ENCODE measurements at places on chromosomes 3 and 15.

GRCh38 chr15:59801649-59802048 is 112.5 kb upstream of the BNIP2 start:
- no peak for DNase-seq

GRCh38 chr3:32226875-32227500 is 11.5 kb upstream of the CMTM8 start:
- no peak for DNase-seq

DNA sequence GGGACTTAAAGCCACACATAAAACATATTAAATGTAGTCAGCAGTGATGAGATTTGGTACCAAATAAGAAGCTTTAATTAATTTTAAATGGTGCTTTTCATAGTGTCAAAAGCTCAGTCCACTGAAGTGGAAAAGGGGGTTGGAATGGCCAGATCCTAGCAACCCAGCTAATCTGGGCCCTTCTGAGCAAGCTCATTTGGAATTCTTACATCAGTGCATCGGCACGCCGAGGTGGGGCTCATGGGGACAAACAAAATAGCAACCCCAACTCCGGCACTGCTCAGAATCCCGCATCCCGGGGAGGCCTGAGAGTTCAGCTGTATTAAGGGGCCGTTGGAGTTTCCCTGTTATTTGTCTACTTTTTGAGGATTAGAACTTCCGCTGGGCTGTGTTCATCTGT is 526.4 kb downstream of the SOX2 start:
- DNase-seq = no peak

GRCh38 chr3:196624067-196624790 is 15.3 kb upstream of the NRROS start:
- no peak for DNase-seq

DNA sequence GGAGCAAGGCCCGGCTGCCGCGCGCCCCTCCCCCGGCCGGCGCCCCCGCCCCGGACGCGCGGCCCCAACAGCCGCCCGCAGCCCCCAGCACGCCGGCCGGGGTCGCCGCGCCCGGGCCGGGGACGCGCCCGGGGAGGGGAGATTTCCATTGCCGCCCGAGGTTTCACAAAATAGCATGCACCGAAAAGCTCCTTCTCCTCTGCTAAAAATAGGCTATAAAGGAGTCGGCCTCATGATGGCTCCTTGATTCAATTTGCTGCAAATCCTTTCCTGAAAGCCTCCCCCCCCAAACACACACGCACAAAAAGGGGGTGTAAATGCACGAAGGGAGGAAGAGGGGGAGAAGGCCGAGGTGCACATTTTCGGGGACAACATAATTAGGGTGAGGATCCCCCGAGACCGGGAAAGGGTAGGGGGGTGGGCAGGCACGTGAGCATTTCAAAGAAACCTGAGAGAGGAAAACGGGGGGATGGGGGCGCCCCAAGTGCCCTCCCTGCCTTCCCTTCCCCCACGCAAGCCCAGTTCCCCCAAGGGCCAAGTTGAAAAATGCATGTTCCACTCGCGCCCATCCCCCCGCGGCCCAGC is 734 bp downstream of the TBL1XR1 start:
- DNase-seq = no peak

DNA sequence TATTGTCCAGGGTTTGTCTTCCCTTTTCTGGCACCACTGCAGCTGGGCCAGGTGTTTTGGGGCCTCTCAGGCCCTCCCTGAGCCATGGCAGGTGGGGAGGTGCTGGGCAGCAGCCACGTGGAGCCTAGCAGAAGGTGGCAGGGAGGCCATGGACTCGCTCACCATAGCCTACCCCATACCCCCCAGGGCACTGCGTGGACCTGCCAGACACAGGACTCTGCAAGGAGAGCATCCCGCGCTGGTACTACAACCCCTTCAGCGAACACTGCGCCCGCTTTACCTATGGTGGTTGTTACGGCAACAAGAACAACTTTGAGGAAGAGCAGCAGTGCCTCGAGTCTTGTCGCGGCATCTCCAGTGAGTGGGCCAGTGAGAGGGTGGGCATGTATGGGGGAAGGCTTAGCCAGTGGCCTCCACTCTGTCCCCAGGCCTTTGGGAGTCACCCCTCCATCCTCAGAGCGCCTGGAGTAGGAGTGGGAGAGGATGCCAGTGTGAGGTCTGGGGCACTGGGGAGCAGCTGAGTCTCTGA is 11.9 kb downstream of the SPINT1 start:
- no peak for DNase-seq

- no peak for DNase-seq
Measured at GRCh38 chr3:174959556-174960065, 100.5 kb downstream of the NAALADL2 start.

DNA sequence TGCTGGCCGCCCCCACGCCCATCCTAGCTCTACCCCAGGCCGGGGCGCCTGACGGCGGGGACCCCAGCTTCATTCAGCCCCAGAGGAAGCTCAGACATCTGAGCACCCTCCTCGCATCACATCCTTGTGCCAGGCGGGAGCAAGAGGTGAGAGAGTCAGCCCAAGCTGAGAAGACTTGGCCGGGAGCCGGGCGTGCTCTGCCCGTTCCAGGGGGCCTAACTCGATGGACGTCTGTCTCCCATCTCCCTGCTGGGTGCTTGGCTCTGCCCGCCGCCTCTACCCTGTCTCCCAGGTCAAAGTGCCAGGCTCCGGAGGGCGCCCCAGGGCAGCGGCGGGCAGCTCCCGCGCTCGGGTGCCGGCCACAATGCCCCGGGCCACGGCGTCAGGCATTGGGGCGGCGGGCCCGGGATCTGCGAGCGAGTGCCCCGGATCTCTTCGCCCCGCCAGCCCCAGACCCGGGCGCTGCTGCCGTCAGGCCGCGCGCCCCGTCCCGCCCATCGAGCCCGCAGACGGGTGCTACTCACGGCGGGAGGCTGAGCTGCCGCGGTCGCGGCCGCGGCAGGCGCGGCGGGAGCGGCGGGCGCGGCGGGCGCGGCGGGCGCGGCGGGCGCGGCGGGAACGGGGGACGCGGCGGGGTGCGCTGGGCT is 388 bp downstream of the DAPK2 start:
- no peak for DNase-seq

DNA sequence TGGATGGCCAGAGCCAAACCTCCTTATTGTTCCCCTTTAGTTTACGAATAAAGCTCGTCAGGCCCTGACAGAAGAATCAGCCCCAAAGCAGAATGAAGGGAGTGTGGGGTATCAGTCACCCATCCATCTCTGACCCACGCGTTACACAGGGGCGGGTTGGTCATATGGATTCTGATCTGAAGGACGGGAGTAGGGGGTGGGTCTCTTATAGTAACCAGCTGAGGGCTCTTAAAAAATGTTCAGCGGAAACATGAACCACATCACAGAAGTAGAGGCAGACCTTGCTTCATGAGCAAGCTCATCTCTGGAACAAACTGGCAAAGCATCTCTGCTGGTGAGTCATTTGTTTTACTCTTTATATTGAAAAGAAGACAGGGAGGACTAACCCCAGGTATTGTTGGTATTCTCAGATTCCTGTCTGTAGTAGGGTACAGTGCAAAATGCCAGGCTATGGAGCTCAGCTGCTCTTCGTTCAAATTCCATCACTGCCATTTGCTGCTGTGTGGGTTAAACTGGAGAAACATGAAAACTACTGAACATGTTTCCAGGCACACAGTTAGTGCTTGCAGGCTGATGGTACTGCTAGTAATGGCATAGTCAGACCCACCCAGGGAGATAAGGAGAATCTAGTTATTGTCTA is at the start of gene CXCR6:
Gene CXCR6, plus strand, starts transcription at position 258 of the 640 bp plus-strand sequence. CDS start 3,018 bp downstream, outside the sequence.
- DNase-seq = peak; percentile 44

DNA sequence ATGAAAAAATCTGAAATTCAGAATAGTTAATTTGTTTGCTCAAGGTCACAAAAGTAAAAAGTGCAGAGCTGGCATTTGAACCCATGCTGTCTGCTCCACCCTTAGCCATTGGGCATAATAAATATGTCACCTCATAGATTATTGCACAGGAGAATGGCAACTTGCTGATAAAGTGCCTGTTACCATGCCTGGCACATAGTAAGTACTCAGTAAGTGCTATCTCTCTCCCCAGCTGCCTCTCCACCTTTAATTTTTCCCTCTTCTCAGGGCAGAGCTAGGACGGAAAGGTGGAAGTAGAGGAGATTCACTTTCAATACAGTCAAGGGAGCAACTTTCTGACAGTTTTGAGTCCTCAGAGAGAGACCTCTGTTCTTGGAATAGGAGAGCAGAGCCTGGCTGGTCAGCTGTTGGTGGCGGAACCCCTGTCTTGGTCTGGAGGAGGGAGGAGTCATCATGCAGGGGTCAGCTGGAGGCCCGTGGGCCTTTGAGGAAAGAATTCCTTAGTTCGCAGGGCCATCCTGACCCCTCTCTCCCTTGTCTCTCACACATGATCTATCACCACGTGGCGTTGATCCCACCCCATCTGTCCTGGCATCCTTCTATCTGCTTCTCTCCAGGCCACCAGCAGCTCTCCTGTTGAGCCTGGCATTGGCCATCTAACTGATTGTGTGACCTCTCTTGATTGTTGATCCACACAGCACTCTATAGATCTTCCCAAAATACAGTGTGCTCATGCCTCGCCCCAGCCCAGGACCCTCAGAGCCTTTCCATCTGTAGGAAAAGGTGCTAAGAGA is 149.3 kb downstream of the RPLP1 start:
- no peak for DNase-seq

GRCh38 chr3:115698851-115699591 is 75.7 kb downstream of the GAP43 start:
- no peak for DNase-seq

- DNase-seq = no peak
Measured at GRCh38 chr15:53831907-53832770, 72.7 kb upstream of the WDR72 start.

GRCh38 chr3:41024031-41024836 is 175.1 kb upstream of the CTNNB1 start:
- no peak for DNase-seq

DNA sequence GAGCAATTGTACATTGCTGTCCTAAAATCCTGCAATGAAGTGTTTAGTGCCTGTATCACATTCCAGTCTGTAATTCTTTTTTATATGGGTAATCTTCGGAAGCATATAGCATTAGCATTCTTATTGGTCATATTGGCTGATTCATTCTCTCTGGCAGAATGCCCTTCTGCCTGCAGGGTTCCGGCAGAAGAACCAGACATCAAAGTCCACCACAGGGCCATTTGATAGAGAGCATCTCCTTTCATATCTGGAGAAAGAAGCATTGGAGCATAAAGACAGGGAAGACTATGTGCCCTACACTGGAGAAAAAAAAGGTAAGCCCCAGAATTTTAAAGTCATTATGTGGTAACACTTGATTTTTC is 39.6 kb downstream of the TMOD3 start:
- DNase-seq = no peak

- peak; percentile 62 for DNase-seq
Measured at GRCh38 chr15:40763801-40764628, at the start of gene GCHFR. TSS of gene GCHFR (plus strand) at chr15:40764068. CDS start at chr15:40764181, 113 bp downstream.

GRCh38 chr3:47473391-47473790 is 2.4 kb downstream of the SCAP start:
- DNase-seq = no peak

DNA sequence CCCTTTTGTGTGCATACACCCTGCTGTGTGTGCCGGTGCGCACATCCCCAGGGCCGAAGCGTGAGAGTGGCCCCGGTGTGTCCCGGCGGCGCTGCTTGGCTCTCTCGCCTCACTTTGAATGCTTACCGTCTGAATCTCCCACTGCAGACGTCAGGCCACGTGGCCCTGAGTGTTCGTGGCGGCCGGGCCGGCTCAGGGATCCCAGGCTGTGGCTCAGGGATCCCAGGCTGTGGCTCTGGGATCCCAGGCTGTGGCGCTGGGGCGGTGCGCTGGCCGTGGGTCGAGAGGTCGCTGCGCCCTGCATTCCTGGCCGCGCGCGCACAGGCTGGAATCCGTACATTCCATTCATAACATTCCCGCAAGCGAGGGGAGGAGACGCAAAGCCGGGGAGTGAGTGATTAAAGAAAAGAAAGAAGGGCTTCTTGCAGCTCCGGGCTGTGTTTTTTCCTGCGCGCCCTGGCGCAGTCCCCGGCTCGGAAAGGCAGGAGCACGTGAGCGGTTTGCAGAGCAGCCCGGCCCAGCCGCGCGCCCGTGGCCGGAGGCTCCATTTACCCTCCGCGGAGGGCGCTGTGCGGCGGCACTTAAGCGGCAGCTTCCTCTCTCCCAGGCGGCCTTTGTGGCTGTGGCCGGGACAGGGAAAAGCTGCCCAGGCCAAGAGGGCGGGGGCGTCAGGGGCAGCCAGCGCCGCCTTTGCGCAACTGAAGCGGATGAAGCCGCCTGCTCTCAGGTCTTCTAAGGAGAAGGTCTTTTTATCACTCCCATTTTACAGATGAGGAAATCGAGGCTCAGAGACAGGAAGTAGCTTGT is 87.0 kb upstream of the ALDH1L1 start:
- no peak for DNase-seq

DNA sequence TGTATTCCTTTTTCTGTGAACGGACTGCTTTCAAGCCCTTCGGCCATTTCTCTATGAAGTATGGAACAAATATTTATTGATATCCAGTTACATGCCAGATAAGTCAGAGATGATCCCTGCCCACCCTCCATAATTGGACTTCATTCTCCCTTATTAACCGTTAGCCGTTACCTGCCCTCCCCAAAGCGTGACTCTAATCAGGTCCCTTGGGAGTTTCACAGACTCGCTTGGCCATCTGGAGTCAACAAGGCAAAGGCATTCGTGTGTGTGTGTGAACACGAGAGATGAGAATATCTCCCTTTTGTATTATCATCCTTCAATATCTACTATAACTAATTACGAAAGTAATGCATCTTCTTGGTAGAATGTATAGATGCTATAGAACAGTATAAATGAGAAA is 314.5 kb downstream of the TLE3 start:
- no peak for DNase-seq

- no peak for DNase-seq
Measured at GRCh38 chr3:37571269-37571668, 290.4 kb upstream of the CTDSPL start.

- no peak for DNase-seq
Measured at GRCh38 chr3:142987080-142987700, 14.2 kb upstream of the U2SURP start.

DNA sequence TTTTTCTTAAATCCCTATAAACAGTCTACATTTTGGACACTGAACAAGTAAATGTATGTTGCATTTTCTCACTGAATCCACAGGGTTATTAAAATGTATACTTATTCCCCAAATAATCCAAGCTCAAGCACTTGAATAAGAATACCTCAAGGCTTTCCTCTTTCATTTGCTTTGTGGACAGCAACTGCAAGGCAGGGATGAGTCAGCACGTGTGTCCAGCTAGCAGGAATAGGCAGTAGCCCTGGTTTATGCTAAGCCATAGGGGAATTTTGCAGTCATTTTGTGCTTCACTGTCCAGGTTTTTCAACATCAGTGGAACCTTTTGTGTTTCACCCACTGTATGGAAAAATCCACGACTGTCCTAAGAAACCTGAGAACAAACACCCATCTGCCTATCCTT is 96.7 kb upstream of the KCNMB2 start:
- DNase-seq = no peak

DNA sequence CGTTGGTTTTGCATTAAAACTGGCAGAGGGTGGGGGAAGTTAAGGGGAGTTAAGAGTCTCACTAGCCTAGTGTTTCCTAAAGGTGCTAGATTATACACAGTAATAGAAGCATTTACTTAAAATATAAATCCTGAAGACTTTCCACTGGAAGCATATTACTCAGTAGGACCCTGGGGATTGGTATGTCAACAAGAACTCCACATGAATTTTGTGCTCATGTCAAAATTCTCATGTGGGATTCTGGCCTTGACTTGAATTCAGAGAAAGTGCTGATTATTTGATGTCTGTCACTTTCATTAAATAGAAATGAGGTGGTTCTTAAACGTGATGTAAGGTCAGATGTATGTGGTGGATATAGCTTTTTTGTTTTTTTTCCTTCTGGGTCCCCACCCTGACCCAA is 997.2 kb downstream of the TUSC7 start:
- DNase-seq = no peak
